Right lung (tissue), 10 donors: ENCODE measurements at places on chromosomes 4 and X. TPM values are rescaled to one million over a fixed set of nuclear protein-coding genes. Genes with fewer than 3 reads are reported as not detected.

Gene IGSF1
- 18.6 TPM for polyA plus RNA-seq

DNA sequence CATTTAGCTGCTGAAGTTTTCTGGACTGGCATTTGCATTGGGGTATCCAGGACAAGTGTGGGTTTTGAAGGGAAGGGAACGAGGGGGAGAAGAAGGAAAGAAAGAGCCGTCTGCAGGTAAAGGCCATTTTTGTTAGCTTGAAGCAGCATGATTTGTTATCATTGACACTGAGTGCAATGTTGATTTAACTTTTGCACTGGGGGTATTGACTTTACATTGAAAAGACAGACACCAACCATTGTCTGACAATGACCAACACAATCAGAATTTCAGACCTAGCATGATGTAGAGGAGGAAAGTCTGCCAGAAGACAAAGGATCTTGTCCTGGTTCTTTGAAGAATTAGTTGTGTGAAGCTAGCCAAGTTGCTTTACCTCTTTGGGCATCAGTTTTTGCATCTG is 39.6 kb upstream of the IGFBP7 start:
- no peak for DNase-seq

DNA sequence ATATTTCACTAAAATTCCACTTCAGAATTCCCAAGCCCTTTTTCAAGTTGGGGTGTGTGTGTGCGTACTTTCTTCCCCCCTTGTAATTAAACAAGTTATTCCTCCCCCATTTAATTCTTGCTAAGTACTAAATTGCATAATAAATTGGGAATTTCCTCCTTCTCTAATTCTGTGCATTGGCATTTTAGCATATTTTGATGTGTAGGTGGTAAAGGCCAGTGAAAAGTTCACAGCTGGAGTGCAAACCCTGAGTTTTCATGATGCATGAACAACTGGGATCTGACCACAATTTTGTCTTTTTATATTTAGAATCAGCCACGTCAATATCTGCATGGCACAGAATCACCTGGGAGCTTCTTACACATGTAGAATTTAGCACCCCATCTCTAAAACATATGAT is 18.5 kb downstream of the ANXA3 start:
- DNase-seq, result no peak

DNA sequence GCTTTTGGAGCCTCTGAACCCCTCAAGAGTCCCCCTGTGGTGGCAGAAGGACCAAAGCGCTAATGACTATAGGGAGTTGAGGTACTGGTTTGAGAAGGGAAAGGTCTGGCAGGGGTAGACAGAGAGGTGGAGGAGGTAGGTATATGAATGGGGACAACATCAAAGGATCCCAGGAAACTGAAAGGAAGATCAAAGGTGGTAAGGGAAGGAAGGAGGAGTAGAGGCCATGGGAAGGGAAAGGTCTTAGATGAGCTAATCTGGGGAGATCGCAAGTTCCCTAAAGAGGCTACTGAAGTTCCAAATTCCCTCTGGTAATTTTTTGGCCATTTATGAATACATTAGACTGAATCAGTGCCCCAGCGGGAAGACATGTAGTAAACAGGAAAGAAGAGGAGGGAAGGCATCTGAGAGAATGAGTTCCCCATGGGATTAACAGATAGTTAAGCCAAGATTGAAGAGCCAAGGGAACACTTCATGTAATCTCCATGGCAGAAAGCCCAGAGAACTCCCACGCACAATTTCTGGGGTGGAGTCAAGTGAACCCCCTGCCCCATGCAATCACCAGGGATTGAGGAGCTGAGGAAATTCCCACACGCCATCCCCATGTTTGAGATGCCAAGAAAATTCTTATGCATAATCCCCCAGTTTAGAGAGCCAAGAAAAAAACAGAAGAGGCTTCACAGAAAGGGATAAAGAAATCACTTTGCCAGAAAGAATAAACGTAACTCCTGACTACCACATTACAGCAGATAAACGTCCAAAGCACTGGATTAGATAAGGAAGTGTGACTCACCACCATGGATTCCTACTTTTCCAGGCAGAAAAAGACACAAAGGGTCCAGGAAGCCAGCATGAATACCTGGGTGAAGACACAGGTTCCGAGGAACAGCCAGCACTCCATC is 25.8 kb downstream of the ZNF630 start:
- DNase-seq, result no peak

GRCh38 chrX:87636533-87636932 is 118.9 kb downstream of the KLHL4 start:
- no peak for DNase-seq

- DNase-seq, result no peak
Observed at GRCh38 chr4:157772907-157773306, 399.9 kb downstream of the GASK1B start.

Gene FRMD7
- not detected for polyA plus RNA-seq

GRCh38 chrX:38692961-38693360 is 108.3 kb upstream of the MID1IP1 start:
- DNase-seq, result no peak

DNA sequence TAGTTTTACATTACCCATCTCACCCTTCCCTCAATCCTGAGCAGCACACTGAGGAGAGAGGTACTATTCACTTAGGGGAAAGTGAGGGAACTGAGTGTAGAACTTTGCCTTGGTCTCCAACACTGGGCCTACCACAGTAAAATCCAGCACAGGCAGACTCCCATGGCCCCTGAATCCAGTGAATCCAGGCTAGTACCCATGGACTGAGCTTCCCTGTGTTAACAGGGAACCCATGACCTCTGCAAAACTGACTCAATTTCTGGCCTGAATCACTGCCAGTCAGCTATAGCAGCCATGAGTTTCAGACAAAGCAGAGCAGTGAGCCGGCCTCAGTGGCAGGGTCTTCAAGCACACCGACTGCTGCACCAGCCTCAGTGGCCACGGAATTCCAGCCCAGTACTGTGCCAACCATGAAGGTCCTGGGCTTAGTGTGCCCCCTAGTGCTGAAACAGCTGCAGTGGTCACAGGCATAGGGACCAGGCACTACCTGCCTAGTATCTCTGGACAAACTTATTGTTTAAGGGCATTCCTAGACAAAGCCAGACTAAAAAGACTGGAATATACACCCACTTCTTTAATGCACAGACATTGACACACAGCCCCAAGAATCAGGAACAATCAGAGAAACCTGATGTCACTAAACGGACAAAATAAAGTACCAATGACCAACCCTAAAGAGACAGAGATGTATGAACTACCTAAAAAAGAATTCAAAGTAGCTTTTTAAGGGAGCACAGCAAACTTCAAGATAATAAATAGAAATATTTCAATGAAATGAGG is 127.4 kb upstream of the RPL34 start:
- DNase-seq, result no peak

DNA sequence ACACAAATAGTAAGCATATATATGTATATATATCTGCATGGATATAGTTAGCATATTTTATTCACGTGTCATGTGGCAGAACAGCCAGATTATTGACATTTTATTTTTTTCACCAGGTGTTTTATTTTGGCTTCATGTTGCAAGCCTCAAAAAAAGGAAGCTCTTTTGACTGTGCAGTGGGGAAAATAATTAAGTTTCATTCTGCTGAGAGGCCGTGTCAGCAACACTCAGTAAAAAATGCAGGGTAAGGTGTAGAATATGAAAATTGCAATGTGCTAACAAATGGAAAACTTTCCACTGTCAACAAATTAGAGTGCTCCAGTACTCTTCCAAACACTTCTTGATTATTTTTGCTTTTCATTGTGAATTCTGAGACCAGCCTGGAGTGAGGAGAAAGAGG is 511.5 kb downstream of the GLUD2 start:
- DNase-seq, result no peak

GRCh38 chr4:126526335-126526734 is 1106.4 kb upstream of the INTU start:
- no peak for DNase-seq

- DNase-seq, result peak; percentile 20
Observed at GRCh38 chrX:12153741-12154140, 15.5 kb downstream of the FRMPD4 start.

Gene PWWP3B
- polyA plus RNA-seq, result 2.6 TPM

- peak; percentile 67 for DNase-seq
Observed at GRCh38 chr4:121192480-121192879, 28.4 kb upstream of the TNIP3 start.

GRCh38 chr4:183384516-183384915 is 59.9 kb upstream of the CDKN2AIP start:
- no peak for DNase-seq

Gene EDA
- polyA plus RNA-seq, result 2.8 TPM

GRCh38 chr4:183984566-183984965 is 79.5 kb downstream of the STOX2 start:
- DNase-seq, result no peak

Gene NDNF
- polyA plus RNA-seq, result 96.1 TPM

Gene FIP1L1
- polyA plus RNA-seq, result 86.8 TPM

Gene TBX22
- 0.08 TPM for polyA plus RNA-seq

GRCh38 chr4:2787230-2788100 is 5.4 kb upstream of the SH3BP2 start:
- no peak for DNase-seq

DNA sequence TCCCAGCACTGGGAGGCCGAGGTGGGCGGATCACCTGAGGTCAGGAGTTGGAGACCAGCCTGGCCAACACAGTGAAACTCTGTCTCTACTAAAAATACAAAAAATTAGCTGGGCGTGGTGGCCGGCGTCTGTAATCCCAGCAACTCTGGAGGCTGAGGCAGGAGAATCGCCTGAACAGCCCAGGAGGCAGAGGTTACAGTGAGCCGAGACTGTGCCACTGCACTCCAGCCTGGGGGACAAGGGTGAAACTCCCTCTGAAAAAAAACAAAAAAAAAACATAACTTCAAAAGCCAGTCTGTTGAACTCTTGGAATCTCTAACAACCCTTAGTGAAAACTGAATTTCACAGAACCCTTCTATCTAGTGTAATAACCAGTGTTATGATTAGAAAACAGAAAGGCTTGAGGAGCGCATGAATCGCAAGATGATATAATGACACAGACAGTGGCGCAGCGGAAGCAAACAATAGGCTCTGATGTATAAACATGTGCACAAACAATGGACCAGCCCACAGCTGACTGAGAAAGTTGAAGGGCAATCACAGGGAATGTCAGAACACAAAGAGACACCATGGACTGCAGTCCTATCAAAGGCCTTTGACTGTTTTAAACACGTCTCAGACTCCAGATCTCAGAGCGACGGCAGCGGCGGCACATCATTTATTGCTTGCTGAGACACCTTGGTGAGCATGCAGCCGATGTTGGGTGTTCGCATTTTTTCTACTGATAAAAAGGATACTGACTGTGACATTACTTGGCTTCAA is 81.6 kb downstream of the NSUN7 start:
- DNase-seq, result no peak

- DNase-seq, result no peak
Observed at GRCh38 chr4:384311-385010, 46.8 kb downstream of the ZNF141 start.

DNA sequence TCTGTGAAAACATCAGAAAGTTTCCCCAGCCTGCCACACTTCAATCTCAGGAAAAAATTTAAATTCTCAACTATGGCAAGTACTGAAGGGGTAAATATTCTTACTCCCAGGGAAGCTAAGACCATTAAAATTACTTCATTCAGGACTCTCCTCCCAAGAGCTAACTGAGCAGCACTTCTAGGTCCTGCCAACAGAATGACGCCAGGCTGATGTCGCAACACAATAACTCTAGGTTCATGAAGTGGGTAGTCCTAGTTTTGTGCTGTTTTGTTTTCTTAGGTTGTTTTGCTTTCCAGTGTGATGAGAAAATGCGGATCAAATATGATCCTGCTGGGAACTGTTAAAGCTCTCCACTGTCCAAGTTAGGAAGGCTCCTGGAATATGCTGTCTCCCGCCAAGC is 180.0 kb downstream of the NKX6-1 start:
- DNase-seq, result peak; percentile 61

Gene KLHL13
- 3.3 TPM for polyA plus RNA-seq

DNA sequence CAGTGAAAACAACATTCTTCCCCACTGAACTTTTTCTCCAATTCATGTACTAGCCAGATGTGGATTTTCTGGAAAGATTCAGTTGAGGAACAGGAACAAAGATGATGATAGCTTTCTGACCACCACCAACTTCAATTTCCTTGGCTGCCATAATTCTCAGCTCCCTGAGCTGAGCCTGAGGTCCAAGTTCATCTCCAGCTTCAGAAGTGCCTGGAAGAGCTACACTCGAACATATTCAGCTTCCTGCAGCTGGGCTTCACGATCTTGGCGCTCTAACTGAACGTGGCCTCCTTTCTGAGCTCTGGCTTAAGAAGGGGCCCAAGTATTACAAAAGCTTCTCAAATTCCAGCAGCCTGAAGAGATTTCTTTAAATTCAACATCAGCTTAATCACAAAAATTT is 83.9 kb downstream of the QDPR start:
- no peak for DNase-seq

Gene STIM2
- polyA plus RNA-seq, result 58.7 TPM

Gene CT45A3
- polyA plus RNA-seq, result 16.7 TPM

DNA sequence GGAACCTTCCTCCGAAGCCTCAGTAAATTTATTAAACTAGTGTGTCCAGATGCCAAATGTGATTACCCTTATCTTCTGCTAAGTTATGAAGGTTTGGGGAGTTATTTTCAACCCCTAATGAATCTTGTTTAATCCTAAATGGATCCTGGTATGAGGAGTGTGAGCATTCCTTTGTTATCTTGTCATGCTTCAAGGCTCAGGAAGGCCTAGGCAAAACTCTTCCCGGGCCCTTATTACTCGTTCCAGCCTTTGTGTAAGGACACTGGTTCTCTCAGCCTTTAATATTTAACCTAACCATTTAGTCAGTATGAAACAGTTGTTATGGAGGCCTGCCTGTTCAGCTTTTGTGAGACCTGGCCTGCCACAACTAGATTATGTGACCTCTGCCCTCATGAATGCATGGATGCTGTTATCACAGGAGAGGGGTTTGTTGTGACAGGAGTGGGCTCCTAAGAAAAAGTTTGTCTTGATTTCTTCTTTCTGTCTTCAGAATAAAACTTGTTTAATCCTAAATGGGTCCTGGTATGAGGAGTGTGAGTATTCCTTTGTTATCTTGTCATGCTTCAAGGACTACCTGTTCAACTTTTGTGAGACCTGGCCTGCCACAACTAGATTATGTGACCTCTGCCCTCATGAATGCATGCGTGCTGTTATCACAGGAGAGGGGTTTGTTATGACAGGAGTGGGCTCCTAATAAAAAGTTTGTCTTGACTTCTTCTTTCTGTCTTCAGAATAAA is 181.7 kb downstream of the SLC39A8 start:
- DNase-seq, result no peak

GRCh38 chr4:116664198-116664597 is 421.2 kb downstream of the TRAM1L1 start:
- DNase-seq, result no peak

DNA sequence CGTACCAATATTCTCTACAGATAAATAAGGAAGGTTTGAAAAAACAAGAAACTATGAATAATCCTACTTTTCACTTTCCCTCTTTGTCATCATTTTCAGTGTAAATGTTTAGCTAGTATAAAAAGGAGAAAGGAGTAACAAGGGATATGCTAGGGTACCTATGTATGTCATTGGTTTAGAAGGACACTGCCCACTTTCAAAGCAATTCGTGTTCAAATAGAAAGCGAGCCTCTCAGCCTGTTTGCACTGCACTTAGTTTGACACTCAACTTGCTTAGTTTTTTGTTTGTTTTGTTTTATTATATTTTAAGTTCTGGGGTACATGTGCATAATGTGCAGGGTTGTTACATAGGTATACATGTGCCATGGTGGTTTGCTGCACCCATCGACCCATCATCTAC is 21.6 kb upstream of the RXFP1 start:
- no peak for DNase-seq

Gene JADE3
- polyA plus RNA-seq, result 11.4 TPM
